ENCODE measurements at places on chromosomes 4 and X.

DNA sequence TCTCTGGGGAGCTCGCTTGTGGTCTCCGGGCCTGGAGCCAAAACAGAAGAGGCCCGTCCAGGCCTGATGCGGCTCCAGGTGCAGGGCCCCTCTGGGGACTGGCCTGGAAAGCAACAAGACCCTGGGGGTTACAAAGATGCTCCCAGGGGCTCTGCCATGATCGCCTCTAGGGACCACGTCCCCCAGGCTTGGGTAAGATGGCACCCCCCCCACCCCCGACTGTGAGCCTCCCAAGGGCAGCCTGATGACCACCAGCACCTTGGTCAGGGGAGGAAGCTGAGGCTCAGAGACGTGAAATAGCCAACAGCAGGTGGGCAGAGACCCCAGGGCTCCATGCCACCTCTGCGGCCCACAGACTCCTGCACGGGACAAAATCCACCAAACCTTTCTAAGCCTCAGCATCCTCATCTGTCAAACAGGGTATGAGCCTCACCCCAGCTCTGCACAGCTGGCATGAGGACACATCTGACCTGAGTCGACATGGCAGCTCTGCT is 25.4 kb downstream of the C4orf50 start:
- no peak for DNase-seq

DNA sequence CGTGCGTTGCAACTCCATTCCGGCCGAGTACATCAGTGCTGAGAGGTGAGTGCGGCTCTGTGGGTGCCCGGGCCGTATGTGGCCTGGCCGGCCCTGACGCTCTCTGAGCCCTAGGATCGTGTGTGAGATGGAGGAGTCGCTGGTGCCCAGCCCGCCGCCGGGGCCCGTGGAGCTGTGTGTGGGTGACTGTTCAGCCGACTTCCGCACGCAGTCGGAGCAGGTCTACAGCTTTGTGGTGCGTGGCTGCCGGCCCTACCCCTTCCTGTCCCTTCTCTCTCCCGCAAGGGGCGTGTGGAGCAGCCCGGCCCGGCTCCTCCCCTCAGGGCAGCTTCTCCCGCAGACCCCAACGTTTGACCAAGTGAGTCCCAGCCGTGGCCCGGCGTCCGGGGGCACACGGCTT is 8.0 kb downstream of the PLXNA3 start:
- no peak for DNase-seq

DNA sequence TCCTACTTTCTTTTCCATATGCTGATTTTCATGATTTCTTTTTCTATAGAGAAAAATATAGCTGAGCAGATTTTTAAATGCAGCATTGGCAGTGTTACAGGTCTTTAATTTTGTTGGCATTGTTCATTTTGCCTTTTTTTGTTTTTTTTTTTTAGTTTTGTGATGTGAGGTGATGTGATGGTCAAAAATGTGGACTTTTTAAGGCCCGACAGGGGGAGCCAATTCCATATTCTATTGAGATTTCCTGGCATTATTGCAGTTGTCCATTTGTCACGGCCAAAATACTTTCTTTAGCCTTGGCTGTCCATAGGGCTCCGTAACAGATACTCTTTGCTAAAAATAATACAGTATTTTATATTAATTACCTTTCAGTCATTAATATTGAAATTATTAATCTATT is 47.8 kb downstream of the SLIT2 start:
- DNase-seq: no peak

DNA sequence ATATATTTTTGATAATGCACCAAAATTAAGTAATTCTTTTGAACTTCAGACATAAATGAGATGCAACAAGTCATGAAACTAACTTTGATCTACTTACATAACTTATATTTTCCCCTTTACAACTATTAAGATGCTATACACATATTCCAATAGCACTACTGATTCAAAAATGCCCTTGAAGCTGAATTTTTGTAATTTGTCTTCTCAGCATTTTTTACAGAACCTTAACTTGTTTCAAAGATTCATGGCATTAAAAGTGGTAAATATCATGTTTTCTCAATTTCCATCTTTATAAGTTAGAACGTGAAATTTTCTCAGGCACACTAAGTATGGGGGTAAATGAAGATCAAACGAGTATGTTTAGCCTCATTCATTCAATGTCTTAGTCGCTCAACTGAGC is 460.0 kb upstream of the FAM241A start:
- no peak for DNase-seq

DNA sequence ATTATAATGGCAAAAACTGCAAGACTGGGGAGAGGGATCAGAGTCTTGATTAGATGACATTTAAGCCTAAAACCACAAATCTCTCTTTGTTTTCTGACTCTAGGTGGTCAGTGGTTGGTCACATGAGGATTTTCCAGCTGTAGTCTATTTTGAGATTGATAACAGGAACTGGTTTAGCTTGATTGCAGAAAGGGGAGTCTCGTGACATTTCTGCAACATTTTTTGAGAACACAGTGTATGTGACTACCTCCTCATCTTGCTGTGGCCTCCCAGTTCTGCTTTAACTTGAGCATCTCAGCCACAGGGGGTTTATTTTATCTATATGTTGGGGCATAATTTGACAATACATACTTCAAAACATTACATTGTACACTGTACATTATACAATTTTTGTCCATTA is 726.4 kb upstream of the MAGEB2 start:
- DNase-seq: no peak

GRCh38 chrX:150692831-150693724 is at the start of gene MTMR1:
MTMR1 (plus strand) TSS chrX:150693396; CDS start chrX:150693531, 135 bp downstream.
- peak; percentile 41 for DNase-seq

- DNase-seq: no peak
These were observed 87.1 kb upstream of the DDX53 start for GRCh38 chrX:22912616-22913015.

- DNase-seq: no peak
These were observed 16.0 kb downstream of the MCF2 start for GRCh38 chrX:139691843-139692505.

DNA sequence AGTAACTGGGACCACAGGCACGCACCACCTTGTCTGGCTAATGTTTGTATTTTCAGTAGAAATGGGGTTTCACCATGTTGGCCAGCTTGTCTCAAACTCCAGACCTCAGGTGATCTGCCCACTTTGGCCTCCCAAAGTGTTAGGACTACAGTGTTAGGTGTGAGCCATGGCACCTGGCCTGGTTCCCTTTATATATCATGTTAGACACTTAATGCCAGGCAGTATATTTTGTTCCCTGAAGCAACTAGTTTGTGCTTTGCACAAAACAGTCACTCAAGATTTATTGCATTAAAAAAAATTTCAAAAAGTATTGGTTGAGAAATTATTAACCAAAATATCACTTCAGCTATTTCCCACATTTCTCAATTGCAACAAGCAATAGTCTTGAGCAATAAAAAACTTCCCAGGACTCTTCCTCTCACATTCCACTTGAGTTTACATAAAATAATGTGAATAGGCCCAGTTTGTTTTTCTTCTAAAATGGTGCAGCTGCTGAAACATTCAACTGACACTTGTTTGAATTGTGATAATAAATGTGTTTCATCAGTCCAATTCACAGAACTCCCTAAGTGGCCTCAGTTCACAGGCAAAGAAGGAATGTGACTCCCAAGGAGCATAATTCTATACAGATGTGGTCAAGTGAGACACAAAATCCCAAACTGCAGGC is 22.7 kb downstream of the CXCL1 start:
- DNase-seq: no peak

- no peak for DNase-seq
These were observed 42.5 kb downstream of the LANCL3 start for GRCh38 chrX:37613933-37614332.

DNA sequence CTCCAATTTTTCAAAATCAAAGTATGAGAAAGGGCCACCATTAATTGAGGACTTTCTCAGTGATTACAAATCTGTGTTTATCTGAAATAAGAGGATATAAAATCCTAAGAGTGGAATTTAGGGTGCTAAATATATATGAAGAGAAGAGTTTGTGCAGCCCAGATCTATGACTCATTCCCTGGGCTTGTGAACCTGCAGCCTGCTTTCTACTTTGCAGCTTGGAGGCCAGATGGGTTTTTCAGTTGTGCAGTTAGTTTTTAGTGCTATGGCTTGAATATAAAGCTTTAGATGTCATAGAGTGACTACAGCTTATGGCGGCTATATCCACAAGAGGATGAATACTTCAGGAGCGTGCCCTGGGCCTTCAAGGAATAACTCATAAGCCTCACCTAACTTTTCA is 1391.1 kb downstream of the FSTL5 start:
- no peak for DNase-seq

- no peak for DNase-seq
These were observed 106.7 kb upstream of the BMP2K start for GRCh38 chr4:78669453-78669852.

DNA sequence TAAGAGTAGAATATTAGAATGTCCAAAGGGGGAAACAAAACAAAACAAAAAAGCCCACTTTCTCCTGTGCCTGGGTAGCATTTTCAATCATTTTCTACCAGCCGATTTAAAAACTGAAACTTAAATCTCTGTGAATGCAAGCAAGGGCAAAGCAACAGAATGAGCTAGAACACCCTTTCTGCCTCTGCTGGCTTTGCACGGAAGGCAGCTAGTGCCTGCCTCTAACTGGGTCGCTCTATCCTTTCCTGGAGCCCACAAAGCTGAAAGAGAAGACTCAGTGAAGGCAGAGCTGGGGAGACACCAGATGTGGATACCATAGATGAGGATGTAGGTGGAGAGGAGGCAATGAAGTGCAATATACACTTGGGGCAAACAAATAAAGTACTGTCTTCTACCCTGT is 248.9 kb upstream of the TTC29 start:
- no peak for DNase-seq

GRCh38 chr4:5198656-5199541 is 147.6 kb downstream of the STK32B start:
- no peak for DNase-seq

- no peak for DNase-seq
These were observed 48.4 kb upstream of the SEC24B start for GRCh38 chr4:109385260-109385659.

- no peak for DNase-seq
These were observed 21.3 kb upstream of the PNPLA4 start for GRCh38 chrX:7948483-7948882.

DNA sequence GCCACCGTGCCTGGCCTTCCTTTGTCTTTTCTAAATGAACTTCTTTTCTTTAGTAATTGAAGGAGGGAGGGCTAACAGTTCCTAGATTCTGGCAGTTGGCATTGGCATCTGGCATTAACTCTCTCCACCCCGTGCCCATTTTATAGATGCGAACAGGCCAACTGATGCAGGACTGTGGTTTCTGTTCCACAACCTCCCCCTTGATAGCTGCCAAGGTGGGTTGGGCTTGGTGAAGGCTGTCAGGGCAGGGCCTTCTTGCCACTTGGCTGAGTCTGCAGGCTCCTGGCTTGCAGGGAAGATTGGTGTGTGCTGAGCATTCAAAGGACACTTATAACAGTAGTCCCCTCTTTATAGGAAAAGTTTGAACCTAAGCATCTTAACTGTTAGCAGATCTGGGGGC is 4.3 kb downstream of the SOWAHD start:
- DNase-seq: no peak

GRCh38 chr4:107863850-107864371 is 39.2 kb downstream of the SGMS2 start:
- DNase-seq: no peak

DNA sequence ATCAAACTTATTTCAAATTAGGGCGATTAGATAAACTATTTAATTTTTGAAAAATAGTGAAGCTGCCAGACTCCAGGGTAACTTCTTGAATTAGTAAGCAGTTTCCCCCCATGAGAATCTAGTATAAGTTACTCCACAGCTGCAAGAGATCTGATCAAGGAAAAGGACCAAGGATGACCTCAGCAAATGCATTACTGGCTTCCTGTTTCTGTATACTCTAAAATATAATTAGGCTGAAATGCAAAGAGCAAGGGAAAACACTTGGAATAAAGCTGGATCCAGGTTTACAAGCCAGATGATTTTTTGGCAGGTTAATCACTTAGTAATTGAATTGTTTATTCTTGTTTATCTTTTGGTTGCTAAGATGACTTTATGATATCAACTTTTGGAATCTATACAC is 13.4 kb upstream of the P2RY10 start:
- DNase-seq: no peak

GRCh38 chr4:47641755-47642154 is 156.7 kb downstream of the ATP10D start:
- DNase-seq: no peak

DNA sequence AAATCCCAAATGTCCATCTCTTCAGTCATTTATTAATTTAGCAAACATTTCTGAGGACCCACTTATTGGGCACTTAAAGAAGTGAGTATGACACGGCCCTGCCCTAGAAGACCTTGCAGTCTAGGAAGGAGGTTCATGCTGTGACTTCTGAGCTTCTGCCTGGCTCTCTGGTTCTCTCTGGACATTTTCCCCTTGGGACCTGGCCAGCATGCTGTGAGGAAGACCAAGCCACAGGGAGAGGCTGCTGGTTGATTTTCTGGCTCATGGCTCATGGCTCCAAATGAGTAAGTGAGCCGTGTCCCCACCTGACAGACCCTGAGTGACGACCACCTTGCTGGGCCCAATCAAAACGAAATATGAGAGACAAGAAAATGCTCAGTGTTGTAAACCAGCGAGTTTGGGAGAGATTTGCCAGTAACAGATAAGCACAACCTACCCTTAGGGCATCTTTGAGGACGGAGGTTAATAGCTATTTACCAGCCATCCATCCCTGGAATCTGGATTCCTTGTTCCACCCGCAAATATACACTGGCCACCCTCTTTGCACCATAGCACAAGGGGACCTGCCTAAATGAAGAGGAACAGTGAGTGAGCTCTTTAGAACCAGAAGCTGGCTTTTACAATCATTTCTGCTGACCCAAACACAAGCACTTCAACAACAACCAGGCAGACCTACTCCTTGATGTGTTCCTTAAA is 876 bp downstream of the MPP1 start:
- DNase-seq: no peak

DNA sequence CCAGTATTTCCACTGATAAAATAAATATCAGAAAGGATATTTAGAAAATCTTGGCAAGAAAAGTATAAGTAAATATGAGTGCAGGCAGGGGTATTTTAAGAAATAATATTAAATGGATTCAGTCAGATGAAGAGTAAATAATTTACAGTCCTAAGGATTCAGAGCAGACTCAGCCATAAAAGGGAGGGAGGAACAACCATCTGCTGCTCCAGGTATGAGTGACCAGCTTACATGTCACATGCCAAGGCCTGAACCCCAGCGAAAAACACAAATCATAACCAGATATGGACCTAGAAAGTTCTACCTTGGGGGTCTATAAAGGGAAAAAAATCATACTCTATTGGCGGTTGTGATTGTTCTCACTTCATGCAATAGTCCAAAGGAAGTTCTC is 166.8 kb downstream of the COL4A6 start:
- DNase-seq: no peak

- no peak for DNase-seq
These were observed at the start of gene P2RY10 for GRCh38 chrX:78945186-78945912. P2RY10 (plus strand) TSS chrX:78945391; CDS start chrX:78960521, 15,130 bp downstream.

GRCh38 chrX:97797076-97797475 is 913.4 kb downstream of the RPA4 start:
- DNase-seq: no peak

GRCh38 chr4:162681212-162681611 is 485.5 kb downstream of the NAF1 start:
- no peak for DNase-seq

DNA sequence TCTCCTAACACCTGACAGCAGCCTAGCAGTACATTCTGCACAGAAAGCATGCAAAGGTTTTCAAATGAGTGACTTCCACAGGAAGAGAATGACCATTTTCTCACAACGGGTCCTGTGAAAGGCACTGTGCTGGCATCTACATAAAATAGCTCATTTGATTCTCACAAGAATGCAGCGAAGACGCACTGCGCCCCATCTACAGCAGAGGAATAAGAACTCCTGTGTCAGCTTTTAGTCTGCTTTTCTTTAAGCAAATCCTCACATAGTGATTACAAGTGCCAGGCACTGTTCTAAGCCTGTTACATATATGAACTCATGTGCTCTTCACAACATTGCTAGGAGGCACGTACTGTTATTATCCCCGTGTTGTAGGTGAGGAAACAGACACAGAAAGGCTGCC is 62.5 kb downstream of the AFAP1 start:
- DNase-seq: no peak

Data from activated gamma-delta T cell (primary cell).